ENCODE measurements at places on chromosomes 7 and 10.

- DNase-seq, result no peak
Measured at GRCh38 chr7:1818575-1819258, 148.6 kb downstream of the ELFN1 start.

- no peak for DNase-seq
Measured at GRCh38 chr7:44754802-44755697, 6.4 kb downstream of the ZMIZ2 start.

GRCh38 chr10:5428133-5428532, 15.8 kb downstream of the NET1 start:
- DNase-seq, result no peak

GRCh38 chr10:58755340-58755610, 242.6 kb downstream of the BICC1 start:
- DNase-seq, result no peak

DNA sequence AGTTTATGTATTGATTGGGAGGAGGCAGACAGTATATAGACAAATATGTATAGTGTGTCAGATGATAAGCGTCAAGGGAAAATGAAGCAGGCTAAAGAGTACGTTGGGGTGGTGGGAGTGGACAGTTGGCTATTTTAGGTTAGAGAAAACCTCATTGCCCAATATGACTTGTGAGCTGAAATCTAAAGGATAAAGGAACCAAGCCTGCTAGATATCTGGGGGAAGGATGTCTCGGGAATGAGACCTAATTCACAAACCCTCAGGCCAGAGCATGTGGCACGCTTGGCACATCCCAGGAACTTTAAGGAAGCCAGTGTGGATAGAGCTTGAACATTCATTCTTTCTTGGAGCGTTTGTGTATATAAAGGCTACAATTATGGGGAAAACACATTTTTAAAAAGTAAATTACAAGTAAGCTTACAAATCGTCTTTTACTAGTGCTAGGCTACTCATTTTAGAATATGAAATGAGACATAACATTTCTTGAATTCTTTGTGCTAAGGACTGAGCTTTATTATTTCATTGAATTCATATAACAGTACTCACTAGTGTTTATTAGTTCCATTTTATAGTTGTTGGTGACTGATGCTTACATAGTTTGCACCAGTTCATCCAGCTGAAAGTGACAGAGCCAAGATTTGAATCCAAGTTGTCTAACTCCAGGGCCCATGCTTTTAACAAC, 9.7 kb downstream of the FHIP2A start:
- no peak for DNase-seq

DNA sequence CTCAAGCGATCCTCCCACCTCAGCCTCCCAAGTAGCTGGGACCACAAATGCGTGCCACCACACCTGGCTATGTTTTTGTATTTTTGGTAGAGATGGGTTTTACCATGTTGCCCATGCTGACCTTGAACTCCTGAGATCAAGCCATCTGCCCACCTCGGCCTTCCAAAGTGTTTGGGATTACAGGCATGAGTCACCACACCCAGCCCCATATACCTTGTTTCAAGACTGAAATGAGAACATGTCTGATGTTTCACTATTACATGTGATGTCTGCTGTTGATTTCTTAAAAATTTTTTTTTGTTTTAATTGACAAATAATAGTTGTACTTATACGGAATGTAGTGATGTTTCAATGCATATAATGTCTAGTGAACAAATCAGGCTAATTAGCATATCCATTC, 14.5 kb downstream of the KLHL7 start:
- no peak for DNase-seq

GRCh38 chr7:130112093-130112492, 41.8 kb downstream of the KLHDC10 start:
- no peak for DNase-seq

DNA sequence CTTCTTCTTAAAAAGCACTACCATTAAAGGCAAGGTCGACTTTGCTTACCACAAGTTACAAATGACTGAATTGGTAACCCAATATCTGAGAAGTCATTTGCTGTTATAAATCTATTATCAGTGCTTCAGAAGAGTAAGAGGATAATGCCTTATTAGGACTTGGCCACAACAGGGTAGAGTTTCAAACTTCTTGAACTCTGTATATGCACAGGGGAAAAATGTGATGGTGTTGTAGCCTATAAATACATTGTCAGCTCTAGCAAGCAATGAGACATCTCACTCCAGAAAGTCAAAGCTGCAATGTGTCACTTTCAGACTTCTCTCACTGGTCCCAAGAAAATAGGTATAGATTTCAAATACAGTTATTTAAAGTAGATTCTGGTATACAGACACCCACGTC, 9.3 kb downstream of the TFEC start:
- DNase-seq, result no peak

DNA sequence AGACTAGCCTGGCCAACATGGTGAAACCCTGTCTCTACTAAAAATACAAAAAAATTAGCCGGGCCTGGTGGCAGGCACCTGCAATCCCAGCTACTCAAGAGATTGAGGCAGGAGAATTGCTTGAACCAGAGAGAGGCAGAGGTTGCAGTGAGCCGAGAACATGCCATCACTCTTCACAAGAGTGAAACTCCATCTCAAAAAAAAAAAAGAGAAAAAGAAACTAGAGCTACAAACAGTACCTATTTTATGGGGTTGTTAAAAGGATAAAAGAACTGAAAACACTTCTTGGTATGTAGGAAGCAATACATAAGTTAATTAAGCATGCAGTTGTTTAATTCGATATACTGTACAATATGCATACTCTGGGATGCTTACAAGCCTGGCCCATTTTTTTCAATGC, 216.9 kb downstream of the SORCS1 start:
- DNase-seq, result no peak

Data from stimulated activated CD4-positive, alpha-beta T cell treated with anti-CD3 and anti-CD28 coated beads, Interleukin-12 subunit alpha, Interleukin-12 subunit beta, amount 100 ng/mL, for 24 hours (primary cell).